ENCODE measurements at places on chromosomes 11 and 22. TPM values are rescaled to one million over a fixed set of nuclear protein-coding genes. Genes with fewer than 3 reads are reported as not detected.

Gene ZP1
- total RNA-seq, result not detected

Gene CD248
- total RNA-seq, result 85.1 TPM

Gene RIMBP3C
- total RNA-seq, result 0.64 TPM

Gene TEX12
- total RNA-seq, result 0.32 TPM

Gene SYCE3
- not detected for total RNA-seq

Measured in fibroblast of villous mesenchyme (primary cell).